ENCODE measurements at places on chromosomes 3 and 15. TPM values are rescaled to one million over a fixed set of nuclear protein-coding genes. Genes with fewer than 3 reads are reported as not detected.

Gene PGBD4
- 2.0 TPM for total RNA-seq

Gene KIF15
- total RNA-seq, result 2.7 TPM

Gene CLDN16
- not detected for total RNA-seq

Gene CBLB
- 28.8 TPM for total RNA-seq

Gene KPNA4
- total RNA-seq, result 56.6 TPM

Gene CCDC54
- not detected for total RNA-seq

Gene CKMT1B
- not detected for total RNA-seq

Gene FAM81A
- not detected for total RNA-seq

Gene TUSC2
- total RNA-seq, result 16.9 TPM

Gene ZNF80
- not detected for total RNA-seq

Gene KLHL25
- total RNA-seq, result 3.9 TPM

Gene CORO2B
- total RNA-seq, result 22.6 TPM

Gene FEZF2
- not detected for total RNA-seq

Gene THBS1
- 849 TPM for total RNA-seq

Gene SCG3
- total RNA-seq, result not detected

Gene PLA2G4D
- not detected for total RNA-seq

Gene FRMD4B
- total RNA-seq, result 0.52 TPM

Gene GRM2
- total RNA-seq, result 0.32 TPM

Gene THRB
- total RNA-seq, result 4.6 TPM

Gene SPTSSB
- total RNA-seq, result not detected

Gene CHDH
- 0.81 TPM for total RNA-seq

Gene PRTG
- total RNA-seq, result 2.2 TPM

Gene ERICH6
- total RNA-seq, result 0.83 TPM

Gene ABI3BP
- total RNA-seq, result 175 TPM

Gene SEMA3B
- total RNA-seq, result 8.1 TPM

Gene LRRIQ4
- not detected for total RNA-seq

Gene PP2D1
- total RNA-seq, result not detected

Gene UCN2
- total RNA-seq, result 0.81 TPM

Gene GUCA1C
- total RNA-seq, result not detected

Gene GXYLT2
- 7.8 TPM for total RNA-seq

Gene SST
- not detected for total RNA-seq

Gene CAPN3
- 5.1 TPM for total RNA-seq

Gene SPINK8
- not detected for total RNA-seq

Gene FETUB
- total RNA-seq, result not detected

Gene NEO1
- 25.5 TPM for total RNA-seq

Gene C3orf49
- total RNA-seq, result not detected

Gene LEO1
- 17.9 TPM for total RNA-seq

Gene FES
- total RNA-seq, result 2.2 TPM

Gene C15orf62
- total RNA-seq, result not detected

Gene AGTR1
- 2.1 TPM for total RNA-seq

Gene TMEM207
- not detected for total RNA-seq

Gene EIF5A2
- total RNA-seq, result 24.3 TPM

Gene PRSS50
- not detected for total RNA-seq

Gene GPR15
- total RNA-seq, result not detected

Gene CYP8B1
- total RNA-seq, result not detected

Gene ZPLD1
- total RNA-seq, result not detected

Gene UROC1
- total RNA-seq, result not detected

Gene FBXL2
- 20.4 TPM for total RNA-seq

Gene MGLL
- 102 TPM for total RNA-seq

Gene COL7A1
- 18.9 TPM for total RNA-seq

Gene LYSMD2
- total RNA-seq, result 1.8 TPM

Gene PLCB2
- total RNA-seq, result 0.40 TPM

Gene SH2D7
- total RNA-seq, result not detected
